ENCODE measurements at places on chromosomes 6 and 20.

DNA sequence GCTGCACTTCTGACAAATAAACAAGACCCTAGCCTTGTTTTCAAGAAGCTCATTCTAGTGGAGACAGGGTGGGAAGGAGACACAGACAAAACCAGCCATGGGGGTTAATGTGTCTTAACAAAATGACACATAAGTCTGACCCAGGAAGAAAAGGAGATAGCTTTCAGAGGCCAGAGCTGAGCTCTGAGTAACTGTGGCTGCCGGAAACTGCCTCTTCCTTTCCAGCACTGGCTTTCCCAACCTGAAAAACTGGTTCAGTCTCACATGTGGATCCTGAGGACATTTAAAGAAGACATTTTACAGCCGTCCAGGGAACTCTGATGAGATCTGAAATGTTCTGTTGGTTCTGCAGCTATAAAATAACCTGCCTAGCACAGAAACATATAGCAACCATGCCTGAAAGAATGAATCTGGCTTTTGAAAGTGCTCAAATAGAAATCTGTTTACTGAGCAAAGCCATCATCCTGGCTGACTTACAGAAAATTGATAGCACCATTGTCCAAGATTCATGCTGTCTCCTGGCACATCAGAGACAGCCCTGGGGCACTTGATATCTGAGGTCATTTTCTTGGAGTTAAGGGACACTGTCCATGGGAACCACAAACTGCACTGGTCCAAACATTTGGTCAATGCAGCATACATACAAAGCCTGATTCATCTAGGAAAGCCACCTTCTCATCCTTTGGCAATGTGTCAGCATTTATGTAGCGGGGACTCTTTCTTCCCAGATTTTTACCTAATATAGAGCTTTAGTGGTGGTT lies 83.2 kb upstream of the PAX1 start:
- DNase-seq: no peak

GRCh38 chr20:57325632-57326356 lies 3.8 kb upstream of the SPO11 start:
- DNase-seq: no peak

DNA sequence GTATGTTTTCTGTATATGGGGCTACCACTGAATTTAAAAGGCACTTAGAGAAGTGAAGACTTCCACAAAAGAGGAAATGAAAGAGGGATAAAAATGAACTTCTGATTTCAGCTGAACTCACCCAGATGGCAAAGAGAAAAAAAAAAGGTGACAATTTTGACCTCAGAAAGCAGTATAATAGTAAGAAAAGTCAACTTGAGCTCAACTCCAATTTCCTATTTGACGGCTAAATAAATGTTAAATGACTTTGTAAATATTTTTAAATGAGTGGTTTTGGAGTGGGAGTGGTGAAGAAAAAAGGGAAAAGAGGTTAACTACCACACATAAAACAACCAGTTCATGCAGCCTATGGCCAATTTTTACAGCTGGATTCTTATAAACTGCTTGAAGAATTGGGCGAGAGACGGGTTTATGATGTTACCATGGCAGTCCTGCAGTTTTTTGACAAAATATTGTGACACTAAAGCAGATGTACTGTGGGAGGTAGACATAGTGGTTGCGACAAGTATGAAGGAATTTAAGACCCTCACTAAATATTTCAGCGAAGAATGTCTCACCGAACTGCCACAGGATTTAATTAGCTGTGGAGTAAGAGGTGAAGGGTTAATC lies 49.8 kb upstream of the ADTRP start:
- DNase-seq: no peak

GRCh38 chr6:82624251-82624650 lies 260.6 kb downstream of the TPBG start:
- DNase-seq: no peak

GRCh38 chr20:51862796-51863195 lies 60.5 kb upstream of the SALL4 start:
- no peak for DNase-seq

- no peak for DNase-seq
These were observed 241.8 kb upstream of the MMS22L start for GRCh38 chr6:97524811-97525210.

DNA sequence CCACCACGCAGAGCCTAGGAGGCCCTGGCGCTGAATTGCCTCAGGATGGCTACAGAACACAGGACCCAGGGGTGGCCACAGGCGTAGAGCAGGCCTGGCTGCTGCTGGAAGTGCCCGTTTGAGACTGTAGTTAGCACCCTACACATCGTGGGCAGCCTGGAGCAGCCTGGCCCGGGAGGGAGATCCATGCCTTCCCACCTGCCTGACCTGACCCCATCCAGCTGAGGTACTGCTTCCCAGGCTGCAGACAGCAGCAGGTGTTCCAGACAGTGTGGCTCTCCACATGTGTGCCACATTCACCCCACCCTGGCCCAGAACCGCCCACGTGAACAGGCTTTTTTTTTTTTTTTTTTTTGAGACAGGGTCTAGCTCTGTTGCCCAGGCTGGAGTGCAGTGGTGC lies 20.9 kb upstream of the MAP1LC3A start:
- DNase-seq: no peak

DNA sequence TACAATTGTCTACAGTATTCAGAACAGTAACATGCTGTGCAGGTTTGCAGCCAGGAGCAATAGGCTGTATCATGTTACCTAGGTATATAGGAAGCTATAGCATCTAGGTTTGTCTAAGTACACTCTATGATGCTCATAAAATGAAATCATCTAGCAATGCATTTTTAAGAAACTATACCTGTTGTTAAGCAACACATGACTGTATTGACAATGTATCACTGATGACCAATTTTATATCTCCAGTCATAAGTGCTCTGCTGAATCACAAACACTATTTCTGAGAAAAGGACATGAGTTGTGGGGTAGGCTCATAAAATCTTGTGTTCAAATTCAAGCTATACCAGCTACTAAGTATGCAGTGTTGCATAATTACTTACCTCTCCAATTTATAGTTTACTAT lies 501.3 kb downstream of the CD109 start:
- DNase-seq: no peak

- DNase-seq: no peak
These were observed 103.3 kb upstream of the PLN start for GRCh38 chr6:118444796-118445195.

DNA sequence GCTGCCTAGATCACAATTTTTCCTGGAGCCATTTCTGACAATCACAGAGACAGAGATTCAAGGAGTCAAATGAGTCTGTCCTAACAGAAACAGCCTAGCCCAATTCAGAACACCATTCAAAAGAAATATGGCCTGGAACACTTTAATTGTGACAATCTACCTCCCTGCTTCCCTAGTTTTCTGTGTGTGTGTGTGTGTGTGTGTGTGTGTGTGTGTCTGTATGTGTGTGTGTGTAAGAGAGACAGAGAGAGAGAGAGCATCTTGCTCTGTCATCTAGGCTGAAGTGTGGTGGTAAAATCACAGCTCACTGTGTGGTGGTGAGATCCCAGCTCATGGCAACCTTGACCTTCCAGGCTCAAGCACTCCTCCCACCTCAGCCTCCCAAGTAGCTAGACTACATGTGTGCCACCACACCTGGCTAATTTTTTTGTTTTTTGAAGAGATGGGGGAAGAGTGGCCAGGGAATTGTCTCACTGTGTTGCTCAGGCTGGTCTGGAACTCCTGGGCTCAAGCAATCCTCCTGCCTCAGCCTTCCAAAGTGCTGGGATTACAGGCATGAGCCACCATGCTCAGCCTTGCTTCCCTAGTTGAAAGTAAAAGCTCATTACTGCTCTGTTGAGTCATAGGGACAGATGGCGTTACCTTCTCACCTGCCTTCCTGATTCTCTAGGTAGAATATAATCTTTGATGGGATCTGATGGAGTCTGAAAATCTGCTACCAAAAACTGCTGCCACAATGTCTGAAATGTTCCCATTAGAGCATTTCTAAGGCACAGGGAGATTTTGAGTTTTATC lies 89.6 kb upstream of the BEND6 start:
- no peak for DNase-seq

DNA sequence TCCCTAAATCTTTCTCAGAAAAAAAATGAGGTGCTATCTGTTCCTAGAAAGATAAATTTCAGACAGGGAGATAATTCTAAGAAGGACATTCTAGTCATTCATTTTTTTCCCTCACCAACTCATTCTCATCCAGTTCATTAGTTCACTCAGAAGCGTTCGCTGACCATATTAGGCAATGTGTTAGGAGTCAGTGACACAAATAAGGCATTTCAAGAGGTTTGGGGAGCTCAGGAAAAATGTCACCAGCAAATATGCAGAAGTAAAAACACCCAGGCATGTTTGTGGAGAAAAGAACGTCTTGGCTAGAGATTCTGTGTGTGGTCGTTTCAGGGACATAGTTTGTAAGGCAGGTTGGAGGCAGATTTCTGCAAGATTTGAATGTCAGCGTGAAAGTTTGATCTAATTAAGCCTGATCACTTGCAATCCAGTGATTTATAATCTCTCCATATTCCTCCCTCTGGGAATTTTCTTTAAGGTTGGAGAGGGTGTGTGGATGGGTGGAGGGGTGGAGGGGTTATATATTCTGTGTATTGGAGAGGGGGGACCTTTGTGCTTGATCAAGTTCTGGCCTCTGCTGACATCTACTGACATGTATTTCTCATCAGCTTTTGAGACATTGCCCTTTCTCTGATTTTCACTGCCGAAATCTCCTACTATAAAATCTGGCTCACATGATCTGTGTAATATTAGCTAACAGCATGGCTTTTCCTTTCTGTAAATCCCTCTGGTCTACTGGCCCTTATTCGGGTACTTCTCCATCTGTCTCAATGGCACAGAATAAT lies 3.6 kb downstream of the MYCT1 start:
- no peak for DNase-seq

- DNase-seq: no peak
These were observed 46.0 kb upstream of the HINT3 start for GRCh38 chr6:125910527-125910926.

DNA sequence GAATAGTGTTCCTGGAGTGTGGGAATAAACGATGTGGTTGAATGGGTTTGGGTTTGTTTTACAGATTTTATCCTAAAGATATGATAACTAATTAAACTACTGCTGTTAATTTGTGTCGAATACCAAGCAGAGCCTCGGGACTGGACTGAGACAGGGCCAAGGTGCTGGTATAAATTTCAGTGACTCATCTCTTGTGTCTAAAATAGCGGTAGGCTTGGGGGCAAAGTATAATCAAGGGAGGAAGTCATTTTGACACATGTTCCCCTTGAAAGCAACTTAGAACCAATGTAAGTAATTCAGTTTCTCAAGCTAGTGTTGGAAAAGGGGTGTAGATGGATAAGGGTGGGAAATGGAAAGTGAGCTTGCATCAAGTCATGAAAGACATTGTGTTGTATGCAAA lies 108.4 kb downstream of the PLCB4 start:
- DNase-seq: no peak

GRCh38 chr20:10109641-10110040 lies 74.9 kb downstream of the ANKEF1 start:
- no peak for DNase-seq

- no peak for DNase-seq
These were observed 132.2 kb upstream of the CST7 start for GRCh38 chr20:24816907-24817306.

DNA sequence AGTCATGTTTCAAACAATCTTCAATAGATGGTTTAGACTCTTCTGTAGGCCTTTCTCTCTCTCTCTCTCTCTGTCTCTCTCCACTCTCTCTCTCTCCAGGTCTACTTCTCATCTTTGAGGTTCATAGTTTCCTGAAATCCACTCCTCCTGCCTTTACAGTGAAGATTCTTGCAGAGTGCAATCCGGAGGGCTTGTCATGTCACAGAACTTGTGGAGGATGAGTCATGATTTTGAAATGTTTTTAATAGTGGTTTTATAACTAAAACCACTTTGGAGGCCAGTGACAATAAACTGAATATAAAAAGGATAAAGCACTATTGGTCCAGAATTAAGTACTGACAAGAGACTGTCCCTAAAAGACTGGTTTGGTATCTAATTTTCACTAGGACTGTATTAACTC lies 156.3 kb downstream of the KIF6 start:
- DNase-seq: no peak

- DNase-seq: no peak
These were observed 50.0 kb downstream of the PHF20 start for GRCh38 chr20:35821807-35822242.

DNA sequence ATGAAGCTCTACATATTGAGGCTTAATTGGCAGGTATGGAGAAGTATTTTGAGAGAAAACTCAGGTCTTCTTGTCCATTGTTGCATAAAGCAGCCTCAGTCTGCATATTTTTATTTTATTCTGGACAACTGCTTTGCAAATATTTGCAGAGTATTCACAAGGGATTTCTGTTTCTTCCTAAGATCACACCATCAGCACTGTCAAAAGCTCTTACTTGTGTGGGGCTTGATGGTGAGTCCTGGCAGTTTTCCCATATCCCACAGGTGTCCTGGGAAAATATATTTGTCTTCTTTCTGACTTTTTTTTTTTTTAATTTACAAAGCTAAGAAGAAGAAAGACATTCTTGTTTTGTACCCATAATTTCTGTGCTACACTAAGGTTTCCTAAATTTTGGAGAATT lies 16.9 kb upstream of the MLIP start:
- DNase-seq: no peak

DNA sequence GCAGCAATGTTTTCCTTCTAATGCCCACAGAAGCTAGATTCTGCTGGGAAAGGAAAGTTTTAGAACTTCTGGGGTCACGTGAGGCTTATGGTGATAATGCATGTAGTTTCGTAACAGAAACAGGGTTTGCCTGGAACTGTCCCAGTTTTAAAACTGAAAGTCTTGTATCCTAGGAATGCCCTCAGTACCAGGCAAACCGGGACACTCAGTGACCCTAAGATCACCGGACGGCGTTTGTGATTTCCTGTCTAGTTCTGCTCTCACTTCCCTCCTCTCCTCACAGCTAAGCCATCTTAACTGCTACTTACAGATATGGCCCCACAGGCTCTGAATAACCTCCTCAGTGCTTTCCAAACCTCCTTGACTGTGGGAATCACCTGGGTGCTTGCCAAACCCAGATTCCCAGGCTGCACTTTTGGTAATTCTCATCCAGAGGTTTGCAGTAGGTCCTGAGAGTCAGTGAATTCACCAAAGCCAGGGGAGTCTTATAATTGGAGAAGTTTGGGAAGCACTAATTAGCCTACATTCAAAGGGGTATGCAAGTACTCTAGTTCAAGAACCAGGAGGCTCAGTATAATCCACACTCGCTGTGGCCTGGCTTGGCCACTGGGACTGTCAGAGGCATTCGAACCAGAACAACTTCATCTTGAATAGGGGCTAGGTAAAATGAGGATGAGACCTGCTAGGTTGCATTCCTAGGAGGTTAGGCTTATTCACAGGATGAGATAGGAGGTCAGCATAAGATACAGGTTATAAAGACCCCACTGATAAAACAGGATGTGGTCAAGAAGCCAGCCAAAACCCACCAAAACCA lies 231.6 kb upstream of the MYLIP start:
- no peak for DNase-seq

DNA sequence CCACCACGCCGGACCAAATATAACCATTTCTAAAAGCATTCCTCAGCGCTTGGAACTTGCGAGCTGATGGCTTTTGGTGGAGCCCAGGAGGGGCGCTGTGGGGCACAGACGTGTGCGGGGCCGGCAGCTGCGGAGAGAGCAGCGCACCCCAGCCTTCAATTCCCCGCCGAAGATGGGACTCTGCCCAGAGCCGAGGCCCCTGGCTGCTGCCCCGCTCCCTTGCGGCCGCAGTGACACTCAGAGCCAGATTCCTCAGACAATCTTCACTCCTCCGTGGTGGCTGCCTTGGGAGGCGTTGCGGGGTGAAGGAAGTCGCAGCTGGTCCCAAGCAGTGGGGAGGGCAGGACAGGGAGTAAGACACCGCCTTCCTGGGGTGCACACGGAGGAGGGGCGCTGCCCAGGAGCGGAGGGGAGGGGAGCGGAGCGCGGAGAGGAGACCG lies 87.7 kb downstream of the TMEM242 start:
- peak; percentile 46 for DNase-seq

Data from stimulated activated naive CD4-positive, alpha-beta T cell treated with Interleukin-2 at 50 U/mL for 16 hours (primary cell).